ENCODE measurements at places on chromosomes 7 and 10.

DNA sequence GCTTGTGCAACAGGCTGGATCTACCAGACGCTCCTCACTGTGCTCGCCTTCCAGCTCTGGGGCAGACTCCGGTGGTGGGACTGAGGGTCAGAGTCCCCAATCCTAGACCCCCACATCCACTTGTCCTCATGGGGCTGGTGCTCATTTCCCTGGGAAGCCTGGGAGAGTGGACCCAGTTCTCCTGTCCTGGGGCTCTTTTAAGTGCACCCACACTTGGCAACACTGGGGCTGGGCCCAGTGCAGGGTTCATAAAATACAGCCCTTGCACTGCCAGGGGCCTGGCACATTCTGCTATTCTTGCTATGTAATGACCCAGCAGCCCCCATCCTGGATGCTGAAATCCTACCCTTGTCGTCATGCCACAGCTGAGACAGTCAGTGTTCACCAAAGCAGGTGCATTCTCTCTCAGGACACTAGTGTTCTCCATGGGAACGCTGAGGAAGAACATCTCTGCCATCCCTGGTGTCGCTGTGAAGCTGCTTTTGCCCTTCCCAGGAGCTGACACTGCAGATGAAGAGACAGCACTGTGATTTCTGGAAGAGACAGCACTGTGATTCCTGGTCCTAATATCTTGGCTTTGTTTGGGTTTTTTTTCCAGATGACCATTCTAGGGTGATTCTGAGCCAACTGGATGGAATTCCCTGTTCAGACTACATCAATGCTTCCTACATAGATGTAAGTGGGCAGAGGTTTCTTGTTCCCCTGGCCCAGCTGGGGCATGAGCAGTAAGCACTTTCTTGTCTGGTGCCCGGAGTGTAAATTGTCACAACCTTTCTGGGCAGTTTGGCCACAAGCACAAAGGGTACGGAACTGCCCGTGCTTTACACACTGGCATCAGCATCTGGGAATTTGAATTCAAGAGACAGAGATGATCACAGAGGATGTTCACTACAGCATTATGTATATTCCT is 65.6 kb downstream of the MKI67 start:
- H3K4me1 ChIP-seq: peaks cover 79% of the 10 kb centered on the region
- H3K36me3 ChIP-seq: peaks cover 90% of the 10 kb centered on the region
- H3K4me3 ChIP-seq: peak overlapping the region; percentile 39
- H3K27ac ChIP-seq: peak overlapping the region; percentile 10
- no peaks in the 10 kb centered on the region for H3K27me3 ChIP-seq

GRCh38 chr7:81478664-81479063 is 291.2 kb downstream of the HGF start:
- no peaks in the 10 kb centered on the region for H3K4me1 ChIP-seq
- DNase-seq: no peak
- no peak overlapping the region for H3K27ac ChIP-seq
- H3K27me3 ChIP-seq: no peaks in the 10 kb centered on the region

- H3K4me1 ChIP-seq: no peaks in the 10 kb centered on the region
- peaks cover 66% of the 10 kb centered on the region for H3K27me3 ChIP-seq
- DNase-seq: no peak
- H3K27ac ChIP-seq: no peak overlapping the region
These were observed 2.0 kb upstream of the PLCE1 start for GRCh38 chr10:93991596-93992284.

GRCh38 chr10:117375360-117376178 is at the start of gene PDZD8:
TSS of gene PDZD8 (minus strand) at chr10:117375440. CDS start at chr10:117375227, 213 bp downstream.
- peak; percentile 89 for DNase-seq
- peak within 1 kb of the TSS; percentile 95 for H3K27ac ChIP-seq
- peaks cover 31% of the 10 kb centered on the region for H3K36me3 ChIP-seq
- peak within 1 kb of the TSS; percentile 91 for H3K4me3 ChIP-seq

DNA sequence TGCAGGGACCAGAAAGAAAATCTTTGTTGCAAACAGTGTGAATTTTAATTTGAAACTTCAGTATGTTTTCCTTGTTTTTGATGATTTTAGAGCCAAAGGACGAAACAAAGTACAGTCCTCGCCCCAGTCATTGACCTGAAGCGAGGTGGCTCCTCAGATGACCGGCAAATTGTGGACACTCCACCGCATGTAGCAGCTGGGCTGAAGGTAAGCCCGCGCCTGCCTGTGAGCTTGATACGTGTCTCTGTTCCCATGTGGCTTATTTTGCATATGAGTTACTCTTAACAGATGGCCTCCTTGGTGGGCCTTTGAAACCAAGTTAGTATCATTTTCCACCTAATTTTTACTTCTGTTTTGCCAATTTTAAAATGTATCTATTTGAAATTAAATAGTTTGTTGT is 12.3 kb downstream of the RBM17 start:
- H3K4me1 ChIP-seq: peaks cover 12% of the 10 kb centered on the region
- no peak overlapping the region for H3K27ac ChIP-seq
- peaks cover 71% of the 10 kb centered on the region for H3K36me3 ChIP-seq
- H3K4me3 ChIP-seq: no peak overlapping the region
- DNase-seq: no peak

- H3K4me3 ChIP-seq: no peak overlapping the region
- H3K4me1 ChIP-seq: no peaks in the 10 kb centered on the region
- H3K27ac ChIP-seq: no peak overlapping the region
- no peaks in the 10 kb centered on the region for H3K36me3 ChIP-seq
These were observed 519.8 kb downstream of the XPNPEP1 start for GRCh38 chr10:109403551-109403950.

GRCh38 chr7:77800730-77801129 is 2.2 kb downstream of the PHTF2 start:
- H3K36me3 ChIP-seq: peaks cover 13% of the 10 kb centered on the region
- DNase-seq: no peak
- no peak overlapping the region for H3K27ac ChIP-seq
- H3K27me3 ChIP-seq: no peaks in the 10 kb centered on the region

DNA sequence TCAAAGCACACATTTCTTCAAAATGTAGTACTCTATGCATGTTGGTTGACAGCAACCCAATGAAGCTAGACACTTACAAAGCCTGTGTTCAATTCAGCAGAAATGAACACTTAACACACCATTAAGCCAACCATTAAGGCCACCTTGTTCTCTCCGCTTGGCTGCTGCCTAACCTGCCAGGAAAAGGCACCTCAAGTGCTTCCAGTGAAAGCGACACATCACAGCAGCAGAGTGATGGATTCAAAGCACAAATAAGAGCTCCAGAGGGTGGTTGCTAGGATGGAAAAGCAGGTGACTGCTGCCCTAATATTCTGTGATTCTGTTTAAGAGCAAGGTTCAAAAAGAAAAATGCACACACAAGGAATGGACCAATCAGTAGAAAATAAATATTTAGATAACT is 81.5 kb upstream of the GNAI1 start:
- no peak overlapping the region for H3K4me3 ChIP-seq
- DNase-seq: no peak
- H3K27ac ChIP-seq: no peak overlapping the region
- no peaks in the 10 kb centered on the region for H3K4me1 ChIP-seq
- H3K27me3 ChIP-seq: no peaks in the 10 kb centered on the region

GRCh38 chr7:81715984-81716588 is 53.8 kb downstream of the HGF start:
- H3K27me3 ChIP-seq: no peaks in the 10 kb centered on the region
- H3K36me3 ChIP-seq: no peaks in the 10 kb centered on the region
- H3K4me1 ChIP-seq: no peaks in the 10 kb centered on the region

GRCh38 chr7:41328131-41328530 is 374.8 kb downstream of the INHBA start:
- H3K27ac ChIP-seq: no peak overlapping the region
- no peak for DNase-seq
- peaks cover 2% of the 10 kb centered on the region for H3K36me3 ChIP-seq
- H3K4me1 ChIP-seq: no peaks in the 10 kb centered on the region

DNA sequence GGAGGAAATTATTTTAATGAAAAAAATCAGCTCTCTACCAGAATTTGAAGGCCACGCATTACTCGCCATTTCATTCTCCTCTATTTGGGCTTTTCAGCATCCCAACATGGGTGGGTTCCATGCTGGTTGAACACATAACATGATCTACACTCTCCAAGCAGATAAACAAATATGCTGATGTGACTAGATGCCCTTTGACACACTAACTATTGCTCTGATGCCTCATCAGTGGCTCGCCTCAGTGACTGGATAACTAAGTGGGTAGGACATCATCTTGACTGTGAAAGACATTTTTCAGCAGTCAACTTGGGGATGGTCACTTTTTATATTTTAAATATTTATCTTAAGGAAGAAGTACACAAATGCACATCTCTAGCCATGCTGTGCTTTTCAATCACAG is 113.9 kb upstream of the LAMB4 start:
- peaks cover 4% of the 10 kb centered on the region for H3K27me3 ChIP-seq
- H3K27ac ChIP-seq: no peak overlapping the region
- no peak for DNase-seq
- H3K4me1 ChIP-seq: no peaks in the 10 kb centered on the region
- H3K36me3 ChIP-seq: no peaks in the 10 kb centered on the region
- no peak overlapping the region for H3K4me3 ChIP-seq

- DNase-seq: no peak
- H3K4me1 ChIP-seq: no peaks in the 10 kb centered on the region
- H3K36me3 ChIP-seq: no peaks in the 10 kb centered on the region
- H3K27me3 ChIP-seq: peaks cover 7% of the 10 kb centered on the region
- H3K4me3 ChIP-seq: no peak overlapping the region
- H3K27ac ChIP-seq: no peak overlapping the region
These were observed 32.4 kb upstream of the COL1A2 start for GRCh38 chr7:94362276-94362675.

GRCh38 chr7:27424231-27424630 is 181.6 kb downstream of the EVX1 start:
- H3K36me3 ChIP-seq: no peaks in the 10 kb centered on the region
- H3K27me3 ChIP-seq: peaks cover 13% of the 10 kb centered on the region
- H3K4me3 ChIP-seq: no peak overlapping the region

DNA sequence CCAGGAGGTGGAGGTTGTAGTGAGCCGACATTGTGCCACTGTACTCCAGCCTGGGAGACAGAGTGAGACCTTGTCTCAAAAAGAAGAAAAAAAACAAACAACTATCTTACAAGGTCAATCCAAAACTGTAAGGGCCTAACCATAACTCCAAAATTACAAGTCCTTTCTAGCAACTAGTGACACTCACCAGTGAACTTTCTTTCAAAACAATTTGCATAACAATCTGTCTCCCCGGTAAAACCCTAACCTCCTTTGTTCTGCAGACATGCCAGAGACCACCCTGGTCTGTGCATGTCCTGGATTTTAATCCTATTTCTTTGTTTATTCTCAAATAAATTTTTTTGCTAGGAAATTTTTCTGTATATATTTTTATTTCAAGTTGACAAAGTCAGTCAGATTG is 68.1 kb downstream of the EXOC6 start:
- H3K36me3 ChIP-seq: peaks cover 3% of the 10 kb centered on the region
- no peak for DNase-seq
- H3K4me3 ChIP-seq: no peak overlapping the region
- H3K4me1 ChIP-seq: peaks cover 8% of the 10 kb centered on the region
- no peaks in the 10 kb centered on the region for H3K27me3 ChIP-seq

DNA sequence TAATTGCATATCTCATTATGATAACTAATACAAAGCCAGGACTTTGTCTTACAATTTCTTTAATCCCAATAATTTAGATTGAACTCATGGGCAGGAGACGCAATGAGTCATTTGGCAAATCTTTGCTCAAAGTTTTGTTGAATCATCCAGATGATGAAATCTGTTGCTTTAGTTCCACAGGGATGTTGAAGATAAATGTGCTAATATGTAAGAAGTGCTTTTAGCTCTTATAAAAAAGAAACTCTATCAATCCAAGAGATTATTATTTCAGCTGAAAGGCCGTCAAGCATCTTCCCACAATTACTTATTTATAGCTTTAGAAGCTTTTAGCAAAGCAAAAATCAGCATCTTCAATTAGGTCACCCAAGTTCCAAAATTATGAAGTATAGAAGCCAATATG is 36.8 kb upstream of the ANK3 start:
- no peak overlapping the region for H3K4me3 ChIP-seq
- no peak for DNase-seq
- H3K36me3 ChIP-seq: no peaks in the 10 kb centered on the region
- no peak overlapping the region for H3K27ac ChIP-seq
- H3K27me3 ChIP-seq: no peaks in the 10 kb centered on the region

DNA sequence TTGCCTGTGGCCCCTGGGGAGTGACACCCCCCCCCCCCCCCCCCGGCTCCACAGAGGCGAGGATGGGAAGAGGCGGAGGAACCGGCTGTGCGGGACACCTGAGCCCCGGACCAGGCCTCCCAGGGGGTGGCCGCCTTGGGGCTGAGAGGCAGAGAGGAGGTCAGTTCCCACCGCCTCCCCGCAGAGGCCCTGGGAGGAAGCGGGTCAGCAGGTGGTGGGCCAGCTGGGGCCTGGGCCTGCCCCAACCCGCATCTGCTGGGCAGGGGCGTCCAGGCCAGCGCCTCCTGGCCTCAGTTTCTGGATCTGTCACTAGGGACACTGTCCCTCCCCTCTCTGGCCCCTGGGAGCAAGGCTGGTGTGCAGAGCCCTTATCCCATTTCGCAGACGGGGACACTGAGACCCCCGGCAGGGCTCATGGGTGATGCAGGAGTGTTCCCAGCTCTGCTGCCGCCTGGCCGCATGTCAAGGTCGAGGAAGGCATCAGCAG is 14.6 kb upstream of the LFNG start:
- no peak for DNase-seq
- H3K4me1 ChIP-seq: peaks cover 15% of the 10 kb centered on the region
- peaks cover 25% of the 10 kb centered on the region for H3K36me3 ChIP-seq
- H3K4me3 ChIP-seq: no peak overlapping the region

- H3K27ac ChIP-seq: peak overlapping the region; percentile 2
- peak overlapping the region; percentile 54 for H3K4me3 ChIP-seq
- H3K4me1 ChIP-seq: peaks cover 45% of the 10 kb centered on the region
These were observed 114.6 kb downstream of the DNAJC1 start for GRCh38 chr10:21888959-21889358.

DNA sequence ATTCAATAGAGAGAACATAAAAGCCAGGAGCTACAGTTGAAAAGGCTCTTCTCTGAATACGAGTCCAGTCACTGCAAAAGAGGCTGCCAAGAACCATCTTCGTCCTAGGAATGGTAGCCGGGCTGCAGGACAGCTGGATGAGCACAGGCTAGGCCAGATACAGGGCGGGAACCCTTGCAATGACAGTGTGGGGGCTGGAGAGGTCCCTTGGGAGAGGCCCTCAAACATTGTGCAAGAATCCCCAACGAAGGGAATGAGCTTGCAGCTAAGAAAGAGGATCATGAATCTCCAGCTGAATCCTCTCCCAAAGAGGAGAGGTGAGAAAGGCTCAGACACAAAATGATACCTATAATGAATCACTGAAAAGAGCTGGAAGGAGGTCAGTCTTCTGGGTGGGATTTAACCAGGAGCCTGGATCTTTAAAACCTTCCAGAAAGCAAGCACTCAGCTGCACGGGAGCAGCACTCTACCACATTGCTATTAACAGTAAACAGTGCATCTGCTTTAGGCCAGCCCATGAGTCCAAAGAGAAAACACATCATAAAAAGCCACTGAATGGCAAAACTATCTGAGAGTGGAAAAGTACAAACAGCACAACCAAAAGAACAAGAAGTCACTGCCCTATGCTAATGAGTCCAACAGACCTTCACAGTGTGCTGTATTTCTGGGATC is 287.9 kb downstream of the TNS3 start:
- H3K4me1 ChIP-seq: no peaks in the 10 kb centered on the region
- H3K4me3 ChIP-seq: no peak overlapping the region
- no peaks in the 10 kb centered on the region for H3K27me3 ChIP-seq
- no peak for DNase-seq
- no peaks in the 10 kb centered on the region for H3K36me3 ChIP-seq
- no peak overlapping the region for H3K27ac ChIP-seq

GRCh38 chr7:1750541-1751021 is 80.5 kb downstream of the ELFN1 start:
- no peaks in the 10 kb centered on the region for H3K27me3 ChIP-seq
- peaks cover 17% of the 10 kb centered on the region for H3K4me1 ChIP-seq
- peaks cover 4% of the 10 kb centered on the region for H3K36me3 ChIP-seq
- H3K4me3 ChIP-seq: no peak overlapping the region

GRCh38 chr10:80416479-80417098 is 8.2 kb downstream of the PRXL2A start:
- no peaks in the 10 kb centered on the region for H3K36me3 ChIP-seq
- no peak overlapping the region for H3K4me3 ChIP-seq
- no peaks in the 10 kb centered on the region for H3K4me1 ChIP-seq
- peaks cover 5% of the 10 kb centered on the region for H3K27me3 ChIP-seq
- DNase-seq: no peak
